ENCODE measurements at places on chromosomes 2 and 18. TPM values are rescaled to one million over a fixed set of nuclear protein-coding genes. Genes with fewer than 3 reads are reported as not detected.

The EN1 gene
- total RNA-seq, result 7.0 TPM

GRCh38 chr2:236558993-236559978 is 10.3 kb upstream of the ACKR3 start:
- DNase-seq, result no peak

The SLC4A1AP gene
- total RNA-seq, result 21.0 TPM

DNA sequence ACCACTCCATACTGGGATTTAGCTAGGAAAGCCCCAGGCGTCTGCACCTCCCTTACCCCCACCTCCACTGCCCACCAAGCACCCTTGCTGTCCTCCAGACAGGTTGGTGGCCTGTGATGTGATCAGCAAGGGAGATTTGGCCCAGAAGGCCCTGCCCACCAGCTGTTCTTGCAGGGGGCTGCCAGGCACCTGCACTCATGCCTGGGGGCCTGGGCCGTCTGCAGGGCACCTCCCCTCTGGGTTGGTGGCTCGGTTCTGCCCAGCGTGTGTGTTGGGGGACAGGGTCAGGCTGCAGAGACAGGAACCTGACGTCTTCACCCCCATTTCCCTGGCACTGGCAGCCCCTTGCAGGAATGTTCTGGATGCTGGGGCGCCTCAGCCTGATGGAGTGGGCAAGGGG is 5.8 kb downstream of the DNMT3A start:
- no peak for DNase-seq

The HNMT gene
- total RNA-seq, result 2.7 TPM

GRCh38 chr18:24876266-24876665 is 415.8 kb downstream of the HRH4 start:
- DNase-seq, result peak; percentile 70

The SRBD1 gene
- total RNA-seq, result 19.2 TPM

- peak; percentile 36 for DNase-seq
Observed at GRCh38 chr2:37610638-37611289, 60.7 kb downstream of the CDC42EP3 start.

The LINC00305 gene
- total RNA-seq, result not detected

GRCh38 chr2:28341208-28341891 is 51.3 kb upstream of the FOSL2 start:
- DNase-seq, result peak; percentile 60

GRCh38 chr2:111057045-111057444 is 63.7 kb upstream of the BCL2L11 start:
- DNase-seq, result no peak

The DUSP19 gene
- total RNA-seq, result 2.3 TPM

DNA sequence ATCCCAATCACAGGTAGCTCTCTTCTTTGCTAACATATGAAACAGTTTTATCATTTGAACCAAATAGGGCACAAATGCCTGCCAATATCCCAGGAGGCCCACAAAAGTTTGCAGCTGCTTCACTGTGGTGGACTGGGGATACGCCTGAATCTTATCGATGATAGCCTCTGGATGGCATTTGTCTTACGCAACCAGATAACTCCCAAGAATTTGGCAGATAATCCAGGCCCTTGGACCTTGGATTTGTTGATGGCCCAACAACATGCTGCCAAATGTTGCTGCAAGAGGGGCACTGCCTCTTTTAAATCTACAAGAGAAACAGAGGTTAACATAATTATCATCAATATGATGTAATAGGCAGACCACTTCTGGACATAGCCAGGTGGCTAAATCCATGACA is 587.1 kb upstream of the LRRTM4 start:
- DNase-seq, result no peak

- DNase-seq, result no peak
Observed at GRCh38 chr18:10376731-10377130, 77.7 kb upstream of the APCDD1 start.

DNA sequence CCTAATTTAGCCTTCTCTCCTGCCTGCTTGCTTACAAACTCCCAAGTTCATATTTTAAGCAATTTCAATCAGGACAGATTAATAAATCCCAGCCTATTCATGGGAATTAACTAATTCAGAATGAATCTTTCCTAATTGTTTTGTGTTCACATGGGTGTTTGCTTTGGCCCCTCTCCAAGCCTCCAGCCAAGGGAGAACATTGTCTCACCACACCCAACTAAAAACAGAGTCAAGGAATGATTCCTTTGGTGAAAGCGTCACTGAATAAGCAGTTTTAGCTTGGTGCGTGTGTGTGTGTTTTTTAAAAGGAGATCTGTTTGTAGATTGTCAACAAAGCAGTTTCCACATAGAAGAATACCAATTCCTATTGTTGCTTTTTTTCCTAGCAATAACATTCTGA is 43.0 kb upstream of the DSG1 start:
- no peak for DNase-seq

DNA sequence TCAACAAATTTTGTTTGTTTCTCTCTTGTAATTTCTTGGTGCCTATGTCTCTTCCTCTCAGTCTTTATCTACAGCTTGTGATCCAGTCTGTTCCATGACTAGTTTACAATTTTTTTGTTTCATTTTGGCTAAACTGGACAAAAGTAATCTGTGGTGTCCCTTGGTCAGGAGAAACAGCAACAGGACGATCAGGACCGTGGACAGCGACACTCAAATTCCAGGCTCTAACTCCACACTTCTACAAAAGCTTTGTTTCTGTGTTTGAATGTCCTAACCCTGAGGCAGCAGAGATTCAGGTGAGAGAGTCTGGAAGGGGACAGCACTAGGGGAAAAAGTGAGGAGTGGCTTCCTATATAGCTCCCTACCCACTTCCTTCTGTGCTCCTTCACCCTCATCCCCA is 593.3 kb upstream of the FANCL start:
- DNase-seq, result peak; percentile 38

GRCh38 chr2:149787206-149787605 is 199.6 kb upstream of the MMADHC start:
- DNase-seq, result peak; percentile 31

- peak; percentile 86 for DNase-seq
Observed at GRCh38 chr2:178404368-178404767, 46.6 kb downstream of the PRKRA start.

GRCh38 chr18:49851624-49852023 is 38.3 kb upstream of the ACAA2 start:
- no peak for DNase-seq

- peak; percentile 43 for DNase-seq
Observed at GRCh38 chr2:134232868-134233727, 20.8 kb upstream of the MGAT5 start.

GRCh38 chr2:17573804-17574175 is 33.3 kb downstream of the VSNL1 start:
- peak; percentile 6 for DNase-seq

DNA sequence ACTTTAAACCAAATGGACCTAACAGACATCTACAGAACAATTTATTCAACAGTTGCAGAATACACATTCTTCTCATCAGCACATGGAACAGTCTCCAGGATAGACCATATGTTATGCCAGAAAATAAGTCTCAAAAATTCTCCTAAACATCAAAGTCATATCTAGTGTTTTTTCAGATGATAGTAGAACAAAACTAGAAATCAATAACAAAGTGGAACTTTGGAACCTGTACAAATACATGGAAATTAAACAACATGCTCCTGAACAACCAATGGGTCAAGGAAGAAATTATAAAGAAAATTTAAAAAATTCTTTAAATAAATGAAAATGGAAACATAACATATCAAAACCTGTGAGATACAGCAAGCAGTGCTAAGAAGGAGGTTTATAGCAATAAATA is 194.1 kb upstream of the SIX2 start:
- no peak for DNase-seq

GRCh38 chr2:225735844-225736243 is 336.3 kb downstream of the NYAP2 start:
- peak; percentile 87 for DNase-seq

GRCh38 chr2:126792993-126793392 is 105.7 kb upstream of the TEX51 start:
- DNase-seq, result no peak

- DNase-seq, result no peak
Observed at GRCh38 chr2:228798458-228799207, 472.5 kb downstream of the PID1 start.

- DNase-seq, result no peak
Observed at GRCh38 chr18:41599466-41599865, 355.6 kb upstream of the PIK3C3 start.

The PRKAG3 gene
- not detected for total RNA-seq

DNA sequence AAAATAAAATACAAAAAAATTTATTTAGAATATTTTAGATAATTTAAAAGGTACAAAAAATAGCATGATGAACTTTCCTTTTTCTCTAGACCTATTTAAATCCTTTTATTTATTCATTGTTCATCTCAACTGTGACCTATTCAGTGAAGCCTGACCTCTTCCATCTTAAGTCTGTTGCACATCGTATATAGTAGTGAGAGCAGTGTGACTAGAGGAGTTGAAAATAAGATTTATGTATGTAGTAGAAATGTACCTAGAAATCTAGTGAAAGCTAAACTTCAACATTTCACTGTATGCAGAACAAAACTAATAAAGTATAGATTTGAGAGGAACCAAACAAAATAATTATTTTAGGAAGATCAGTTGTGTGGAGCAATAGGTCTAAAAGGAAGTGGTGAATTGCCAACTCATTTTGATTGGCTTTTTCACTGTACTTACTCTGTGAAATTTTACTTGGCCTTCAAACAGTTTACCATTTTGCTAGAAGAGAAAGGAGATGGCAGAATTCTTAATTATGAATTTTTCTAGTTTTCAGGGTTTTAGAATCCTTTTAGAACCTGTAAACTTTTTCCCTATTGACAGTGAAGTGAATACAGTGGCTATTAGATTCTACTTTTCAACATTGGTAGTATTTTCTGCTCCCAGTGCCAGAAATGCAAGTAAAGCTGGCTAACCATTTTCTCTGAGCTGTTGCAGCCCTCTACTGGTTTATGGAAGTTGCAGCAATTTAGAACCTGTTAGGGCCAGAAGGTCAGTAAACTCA is 11.0 kb downstream of the ANKRD12 start:
- peak; percentile 87 for DNase-seq

DNA sequence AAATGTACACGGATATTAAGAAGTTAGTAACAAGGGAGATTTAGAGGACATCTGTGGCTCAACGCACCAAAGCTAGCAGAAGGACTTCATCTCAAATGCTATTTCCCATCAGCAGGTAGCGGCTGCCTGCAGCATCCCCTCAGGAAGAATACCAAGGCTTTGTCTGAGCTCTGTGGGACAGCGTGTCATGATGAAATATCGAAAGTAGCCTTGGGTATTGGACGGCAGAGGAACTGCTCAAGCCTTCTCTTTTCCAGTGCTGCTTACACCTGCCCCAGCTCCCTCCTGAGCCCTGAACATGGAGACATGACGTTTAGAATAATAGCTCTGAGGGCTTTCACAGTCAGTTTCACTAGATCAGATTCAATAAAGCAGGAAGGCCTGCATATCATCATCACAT is 241.6 kb downstream of the SUCLG1 start:
- no peak for DNase-seq

- DNase-seq, result no peak
Observed at GRCh38 chr2:46183426-46183825, 113.8 kb upstream of the EPAS1 start.

GRCh38 chr2:30505500-30506180 is 58.6 kb downstream of the LCLAT1 start:
- DNase-seq, result no peak

The KCNK3 gene
- not detected for total RNA-seq

GRCh38 chr2:47323009-47323821 is 79.7 kb upstream of the MSH2 start:
- peak; percentile 85 for DNase-seq

- DNase-seq, result peak; percentile 89
Observed at GRCh38 chr2:191321861-191322662, 76.9 kb downstream of the MYO1B start.

DNA sequence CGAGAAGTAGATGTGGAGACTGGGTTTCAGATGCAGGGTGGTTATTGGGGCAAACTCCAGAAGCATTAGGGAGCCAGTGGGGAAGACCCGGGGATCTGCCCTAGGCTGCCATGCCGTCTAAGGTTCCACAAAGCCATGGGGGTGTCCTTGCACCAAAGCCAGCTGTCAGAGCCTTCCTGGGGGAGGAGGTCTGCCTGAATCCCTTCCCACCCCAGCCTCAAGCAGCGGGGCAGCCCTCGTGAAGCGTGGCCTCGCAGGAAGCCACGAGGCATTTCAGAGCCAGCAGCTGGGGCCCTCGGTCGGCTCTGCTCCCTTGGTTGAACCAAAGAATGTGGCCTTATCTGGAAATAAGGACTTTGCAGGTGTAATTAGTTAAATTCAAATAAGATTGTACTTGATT is 51.2 kb upstream of the UBE2F start:
- DNase-seq, result no peak
